ENCODE measurements at places on chromosomes 6 and 20. TPM values are rescaled to one million over a fixed set of nuclear protein-coding genes. Genes with fewer than 3 reads are reported as not detected.

SRC gene
- 41.1 TPM for total RNA-seq

SLC2A10 gene
- total RNA-seq: 107 TPM

ZBTB22 gene
- 22.7 TPM for total RNA-seq

PRPH2 gene
- total RNA-seq: 2.2 TPM

NKAIN2 gene
- not detected for total RNA-seq

NRN1 gene
- 117 TPM for total RNA-seq

CTCFL gene
- not detected for total RNA-seq

COL12A1 gene
- total RNA-seq: 1,804 TPM

HLA-DMA gene
- 5.7 TPM for total RNA-seq

TRIM10 gene
- total RNA-seq: not detected

SLC35D3 gene
- total RNA-seq: not detected
